CD8-positive, alpha-beta T cell (primary cell): ENCODE measurements at places on chromosomes 5 and 9.

DNA sequence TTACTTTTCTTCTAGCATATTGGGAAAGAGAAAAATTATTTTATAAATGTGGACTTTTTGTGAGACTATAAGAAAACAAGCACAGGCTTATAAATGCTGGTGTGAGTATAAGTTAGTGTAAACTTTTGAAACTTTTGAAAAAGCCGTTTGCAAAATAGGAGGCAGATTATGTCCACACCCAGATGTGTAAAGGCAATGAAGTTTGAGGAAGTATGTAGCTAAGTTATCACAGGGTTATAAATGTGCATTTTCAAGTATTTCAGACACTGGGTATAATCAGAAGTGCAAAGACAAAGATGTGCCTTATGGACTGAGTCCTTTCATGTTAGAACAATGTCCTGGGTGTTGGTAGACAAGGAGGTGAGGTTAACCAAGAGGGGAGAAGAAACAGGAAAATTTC lies 85.5 kb downstream of the ANXA1 start:
- no peak for DNase-seq

GRCh38 chr5:3302228-3302627 lies 293.4 kb upstream of the IRX1 start:
- DNase-seq, result no peak

- no peak for DNase-seq
Measured at GRCh38 chr5:142481410-142481809, 156.6 kb upstream of the SPRY4 start.

DNA sequence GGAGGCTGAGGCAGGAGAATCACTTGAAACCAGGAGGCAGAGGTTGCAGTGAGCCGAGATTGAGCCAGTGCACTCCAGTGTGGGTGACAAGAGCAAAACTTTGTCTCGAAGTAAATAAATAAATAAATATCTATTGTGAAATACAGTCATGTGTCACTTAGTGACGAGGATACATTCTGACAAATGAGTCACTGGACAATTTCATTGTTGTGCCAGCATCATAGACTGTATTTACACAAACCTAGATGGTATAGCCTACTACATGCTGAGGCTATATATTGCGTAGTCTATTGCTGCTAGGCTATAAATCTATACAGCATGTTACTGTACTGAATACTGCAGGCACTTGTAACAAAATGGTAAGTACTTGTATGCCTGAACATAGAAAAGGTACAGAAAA lies 61.1 kb upstream of the CCL21 start:
- no peak for DNase-seq

- DNase-seq, result no peak
Measured at GRCh38 chr9:87609002-87609401, 111.3 kb downstream of the DAPK1 start.
